ENCODE measurements at places on chromosomes 13 and 19.

- no peak for DNase-seq
Measured at GRCh38 chr13:110869805-110870706, 44.8 kb downstream of the ANKRD10 start.

DNA sequence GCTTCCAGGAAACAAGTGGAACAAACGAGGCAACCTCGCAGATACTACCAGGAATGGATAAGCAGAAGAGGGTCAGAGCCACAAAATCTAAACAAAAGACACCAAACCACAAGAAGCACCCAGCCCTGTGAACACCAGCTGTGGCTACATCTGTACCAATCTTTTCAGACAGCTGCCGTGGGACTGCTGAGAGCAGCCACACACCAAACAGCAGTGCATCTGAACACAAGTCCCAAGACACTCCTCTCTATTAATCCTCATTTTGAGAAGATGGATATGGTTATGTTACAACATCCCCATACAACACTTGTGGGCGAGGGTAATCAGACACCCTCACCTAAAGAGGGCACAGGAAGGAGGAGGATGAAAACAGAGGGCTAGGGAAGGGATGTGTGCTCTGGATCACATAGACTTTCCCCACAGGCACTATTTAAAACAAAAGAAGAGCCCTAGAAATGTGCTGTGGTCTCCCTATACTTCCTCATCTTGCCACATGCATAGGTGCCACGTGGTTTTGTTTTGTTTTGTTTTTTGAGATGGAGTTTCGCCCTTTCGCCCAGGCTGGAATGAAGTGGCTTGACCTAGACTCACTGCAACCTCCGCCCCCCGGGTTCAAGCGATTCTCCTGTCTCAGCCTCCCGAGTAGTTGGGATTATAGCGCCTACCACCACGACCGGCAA is 41.6 kb upstream of the ZNF14 start:
- no peak for DNase-seq

DNA sequence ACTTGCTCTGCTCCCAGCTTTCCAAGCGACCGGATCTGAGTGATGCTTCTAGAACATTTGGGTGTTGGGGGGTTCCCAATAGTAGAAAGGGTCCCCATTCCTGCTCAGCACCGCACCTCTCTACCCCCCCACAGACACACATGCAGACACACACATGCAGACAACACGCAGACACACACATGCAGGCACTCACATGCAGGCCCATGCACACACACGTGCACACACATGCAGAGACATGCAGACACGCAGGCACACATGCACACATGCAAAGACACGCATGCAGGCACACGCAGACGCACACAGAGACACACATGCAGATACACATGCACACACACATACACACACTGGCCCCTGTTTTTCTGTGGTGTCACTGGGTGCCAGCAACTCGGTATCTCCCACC is 23.8 kb downstream of the ONECUT3 start:
- DNase-seq: no peak

- no peak for DNase-seq
Measured at GRCh38 chr13:68007576-68007975, 777.4 kb upstream of the PCDH9 start.

- no peak for DNase-seq
Measured at GRCh38 chr13:29909081-29909730, 58.8 kb upstream of the UBL3 start.

DNA sequence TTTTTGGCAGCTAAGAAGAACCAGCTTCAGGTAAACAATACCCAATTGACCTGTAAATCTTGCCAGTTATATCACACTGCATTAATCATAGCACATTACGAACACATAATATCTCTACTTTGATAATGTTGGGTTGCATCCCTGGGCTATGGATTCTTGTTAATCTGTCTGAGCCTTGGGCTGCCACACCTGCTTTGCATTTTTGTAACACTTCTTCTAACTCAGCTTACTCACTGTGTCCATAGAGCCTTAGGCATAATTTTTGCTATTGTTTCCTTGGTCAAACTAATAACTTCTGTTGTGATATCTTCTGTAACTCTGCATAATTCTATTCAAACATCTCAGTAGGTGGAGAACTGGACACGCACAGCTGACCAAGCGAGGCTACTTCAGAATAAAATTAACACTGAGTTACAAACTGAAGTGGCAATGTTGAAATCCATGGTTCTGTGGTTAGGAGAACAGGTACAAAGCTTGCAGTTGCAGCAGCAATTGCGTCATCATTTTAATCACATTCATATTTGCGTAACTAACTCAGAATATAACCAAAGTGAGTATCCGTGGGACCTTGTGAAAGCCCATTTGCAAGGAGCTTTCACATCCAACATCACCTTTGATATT is 6.4 kb downstream of the ZNF350 start:
- DNase-seq: no peak

GRCh38 chr19:1007399-1008251 is 7.4 kb downstream of the GRIN3B start:
- DNase-seq: no peak

GRCh38 chr19:811506-812048 is 10.2 kb downstream of the PLPPR3 start:
- DNase-seq: no peak

- peak; percentile 86 for DNase-seq
Measured at GRCh38 chr19:41426952-41427646, at the start of gene B3GNT8. Gene B3GNT8, minus strand, starts transcription at chr19:41427374. Its CDS starts 596 bp downstream, at chr19:41426778.

- DNase-seq: peak; percentile 66
Measured at GRCh38 chr19:17205237-17206140, 9.7 kb upstream of the USE1 start.

- DNase-seq: no peak
Measured at GRCh38 chr13:84294576-84294975, 412.3 kb upstream of the SLITRK1 start.

GRCh38 chr13:48532506-48533499 is at the start of gene RCBTB2:
Gene RCBTB2, minus strand, starts transcription at chr13:48533080. Its CDS starts 11,141 bp downstream, at chr13:48521939.
- DNase-seq: peak; percentile 99

GRCh38 chr13:47326061-47326460 is 429.2 kb upstream of the HTR2A start:
- no peak for DNase-seq

DNA sequence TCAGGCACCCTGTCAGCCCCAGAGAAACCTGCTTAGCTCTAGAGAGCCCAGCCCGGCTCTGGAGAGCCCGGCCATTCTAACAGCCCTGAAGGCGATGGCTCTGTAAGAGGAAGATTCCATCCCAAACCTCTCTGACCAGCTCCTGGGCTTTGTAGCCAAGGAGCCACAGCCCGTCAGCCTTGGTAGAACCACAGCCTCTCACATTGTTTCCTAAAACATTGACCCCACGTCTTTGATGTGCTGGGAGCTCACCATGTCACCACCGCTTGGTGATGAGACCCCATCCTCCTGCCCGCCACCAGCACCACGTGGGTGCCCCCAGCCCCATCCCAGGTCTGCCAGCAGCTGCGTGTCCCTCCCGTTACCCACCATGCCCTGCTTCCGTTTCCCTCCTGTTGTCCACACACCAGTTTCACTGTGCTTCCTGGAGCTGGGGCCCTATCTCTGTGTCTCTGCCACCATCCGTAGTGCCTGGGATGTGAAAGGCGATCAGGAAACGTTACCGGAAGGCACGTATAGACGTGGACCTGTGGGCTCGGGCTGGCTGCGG is 94.2 kb upstream of the MCF2L start:
- DNase-seq: no peak

DNA sequence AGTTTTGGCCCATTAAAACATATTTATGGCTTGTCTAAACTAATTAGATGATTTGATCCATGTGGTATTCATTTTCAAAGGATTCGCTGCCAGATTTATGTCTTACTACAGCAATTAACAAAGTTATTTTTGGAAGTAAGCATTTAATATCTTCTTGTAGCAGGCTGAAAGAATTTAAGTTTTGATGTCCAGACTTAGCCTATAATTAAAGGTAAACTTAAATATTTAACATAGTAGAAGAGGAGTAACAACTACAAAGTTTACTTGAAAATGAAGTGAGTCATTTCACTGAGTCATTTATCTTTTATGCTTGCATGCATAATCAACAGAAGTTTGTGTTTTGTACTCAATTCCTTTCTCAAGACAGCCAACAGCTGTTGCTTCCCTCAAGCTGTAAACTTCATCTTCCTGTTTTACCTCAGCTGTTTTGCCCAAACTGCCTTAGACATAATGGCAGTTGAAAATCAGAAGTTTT is 58.1 kb downstream of the EDNRB start:
- no peak for DNase-seq

DNA sequence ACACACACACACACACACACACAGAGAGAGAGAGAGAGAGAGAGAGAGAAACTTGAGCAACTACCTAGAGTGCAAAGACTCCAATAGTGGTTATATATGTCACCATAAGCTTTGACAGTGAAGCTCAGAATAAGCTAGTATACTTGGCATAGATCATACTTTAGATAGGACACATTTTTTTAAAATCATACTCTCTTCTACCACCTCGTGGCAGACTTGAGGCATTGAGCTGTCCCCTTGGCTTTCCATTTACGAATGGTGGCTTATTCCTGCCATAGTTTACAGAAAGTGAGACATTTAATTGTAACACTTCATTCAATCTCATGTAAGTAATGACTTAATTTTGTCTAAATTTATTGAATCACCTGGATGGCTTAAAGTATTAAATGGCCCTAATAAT is 108.2 kb downstream of the EDNRB start:
- peak; percentile 21 for DNase-seq

DNA sequence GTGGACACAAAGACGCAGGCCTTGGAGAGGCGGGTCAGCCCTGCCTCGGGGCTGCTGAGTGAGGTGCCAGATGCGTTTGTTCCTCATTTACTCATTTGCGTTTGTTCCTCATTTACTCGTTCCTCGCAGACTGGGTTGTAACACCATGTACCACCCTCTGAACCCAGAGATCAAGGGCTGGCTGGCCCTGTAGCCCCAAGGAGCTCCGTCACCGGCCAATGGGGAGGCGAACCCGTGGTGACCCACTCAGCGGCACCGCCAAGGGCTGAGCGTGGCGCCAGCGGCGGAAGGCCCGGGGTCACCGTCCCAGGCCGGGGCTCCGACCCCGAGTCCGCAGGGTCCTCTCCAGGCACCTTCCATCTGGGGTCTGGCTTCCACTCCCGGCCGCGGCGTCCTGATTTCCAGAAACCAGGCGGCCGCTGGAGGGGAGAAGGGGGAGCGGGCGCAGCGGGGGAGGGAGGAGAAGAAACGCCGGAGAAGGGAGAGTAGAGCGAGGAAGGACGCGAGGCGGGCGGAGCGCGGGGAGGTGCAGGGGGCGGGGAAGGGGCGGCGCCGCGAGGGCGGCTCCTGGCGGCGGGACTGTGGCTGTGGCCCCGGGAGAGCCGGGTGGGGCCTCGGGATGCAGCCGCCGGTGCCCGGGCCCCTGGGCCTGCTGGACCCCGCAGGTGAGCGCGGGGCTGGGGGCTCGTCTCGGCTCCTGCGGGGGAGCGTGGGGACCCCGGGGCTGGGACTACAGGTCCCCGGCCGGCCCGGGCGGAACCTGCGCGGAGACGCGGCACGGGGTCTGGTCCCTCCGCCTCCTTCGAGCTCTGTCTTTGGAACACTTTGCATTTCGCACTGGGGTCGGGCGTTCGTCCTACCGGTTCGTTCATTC is at the start of gene TMEM255B:
Gene TMEM255B (plus strand): TSS at position 576 of the 874 bp plus-strand sequence. CDS start 44 bp downstream, at position 620.
- peak; percentile 96 for DNase-seq

DNA sequence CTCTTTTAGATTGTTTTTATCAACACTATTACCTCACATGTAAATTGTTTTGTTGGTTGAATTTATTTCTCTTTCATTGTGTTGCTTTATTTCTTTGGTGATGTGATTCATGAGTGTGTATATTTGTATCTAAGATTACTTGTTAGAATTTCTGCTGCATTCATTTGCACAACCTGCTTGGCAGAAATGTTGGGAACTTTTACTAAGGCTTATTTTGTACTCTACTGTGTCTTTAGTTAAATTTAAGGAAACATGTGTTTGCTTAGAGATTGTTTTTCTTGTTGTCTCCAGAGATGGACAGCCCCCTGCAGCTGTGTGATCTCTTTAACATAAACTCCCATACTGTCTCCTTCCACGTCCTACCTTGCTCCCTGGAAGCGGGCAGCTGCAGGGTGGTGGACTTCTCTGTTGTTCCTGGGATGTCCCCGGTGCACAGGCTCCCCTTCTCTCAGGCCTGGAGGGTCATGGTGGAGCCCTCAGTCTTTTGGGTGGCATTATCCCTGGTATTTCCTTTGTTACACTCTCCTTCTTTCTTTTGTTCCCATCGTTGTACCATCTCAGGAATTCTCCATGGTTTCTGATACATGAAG is 212.0 kb upstream of the SPRY2 start:
- DNase-seq: no peak

- DNase-seq: no peak
Measured at GRCh38 chr13:26605845-26606244, 48.4 kb downstream of the WASF3 start.

GRCh38 chr19:33683881-33684537 is 62.3 kb downstream of the CHST8 start:
- DNase-seq: no peak

- DNase-seq: no peak
Measured at GRCh38 chr19:39405261-39405957, 1.2 kb upstream of the ZFP36 start.

GRCh38 chr19:51740356-51740755 is 11.3 kb downstream of the FPR1 start:
- DNase-seq: no peak

GRCh38 chr13:102267191-102267590 is 134.7 kb downstream of the FGF14 start:
- DNase-seq: no peak

GRCh38 chr13:110396913-110397381 is 89.9 kb downstream of the COL4A2 start:
- DNase-seq: no peak

- DNase-seq: no peak
Measured at GRCh38 chr19:46134527-46134926, 10.0 kb upstream of the IGFL3 start.

DNA sequence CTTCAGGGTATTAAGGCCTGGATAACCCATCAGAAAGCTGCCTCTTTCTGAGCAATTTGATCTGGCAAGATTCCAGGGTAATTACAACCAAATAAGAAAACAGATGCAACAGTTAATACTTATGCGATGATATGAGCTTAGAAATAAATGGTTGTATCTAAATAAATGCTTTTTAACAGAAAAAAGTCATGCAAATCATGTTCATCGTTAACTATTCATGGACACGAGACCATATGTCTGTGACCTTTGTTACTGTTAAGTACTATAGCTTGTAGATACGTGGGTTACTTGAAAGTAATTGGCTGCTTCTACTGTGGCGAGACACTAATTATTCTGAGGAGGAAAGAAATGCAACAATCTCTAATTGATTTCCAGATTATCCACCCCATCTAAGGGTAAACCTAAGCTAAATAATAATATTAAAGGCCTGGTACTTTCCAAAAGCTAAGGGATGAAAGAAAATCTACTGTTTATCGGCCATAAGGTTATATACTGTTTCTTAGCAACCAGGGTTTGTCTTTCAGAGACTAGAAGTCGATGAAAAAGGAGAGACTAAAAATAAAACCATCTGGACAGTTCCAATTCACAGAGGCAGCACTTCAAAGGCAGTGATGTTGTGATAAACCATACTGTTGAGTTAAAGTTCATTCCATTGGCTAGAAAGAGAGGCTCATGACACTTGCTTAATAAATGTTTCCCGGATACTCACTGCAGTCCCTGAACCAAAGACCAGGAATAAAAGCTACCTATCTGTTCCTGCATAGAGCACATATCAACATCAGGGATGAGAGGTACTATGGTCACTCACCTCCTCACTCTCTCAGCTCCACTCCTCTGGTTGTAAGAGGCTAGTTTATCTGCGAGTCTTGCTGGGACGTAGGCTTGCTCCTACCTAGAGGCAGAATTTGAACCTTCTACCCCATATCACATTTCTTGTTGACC is 1.5 kb downstream of the EPSTI1 start:
- DNase-seq: peak; percentile 61

- DNase-seq: no peak
Measured at GRCh38 chr13:74755065-74755464, 620.9 kb upstream of the KLF12 start.

GRCh38 chr13:113280126-113280525 is 16.9 kb upstream of the LAMP1 start:
- DNase-seq: no peak
